COR-L47 (cell line): ENCODE measurements at places on chromosomes 2 and 18.

DNA sequence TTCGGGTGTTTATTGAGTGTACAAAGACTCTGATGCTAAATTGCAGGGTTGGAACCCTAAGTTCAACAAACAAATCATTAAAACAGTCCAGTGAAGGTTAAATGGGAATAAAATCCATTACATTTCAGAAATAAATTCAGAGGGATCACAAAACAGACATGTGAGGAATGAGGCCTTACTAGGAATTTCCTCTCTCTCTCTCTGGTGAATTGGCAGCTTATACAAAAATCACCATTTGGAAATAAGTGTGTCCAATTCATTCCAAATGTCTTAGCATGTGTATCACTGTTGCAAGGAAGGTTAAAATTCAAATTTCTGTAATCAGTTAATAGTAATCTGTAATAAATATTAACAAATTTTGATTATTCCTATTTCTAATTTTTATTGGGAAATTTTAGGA is 228.6 kb upstream of the PXDN start:
- no peak for DNase-seq

DNA sequence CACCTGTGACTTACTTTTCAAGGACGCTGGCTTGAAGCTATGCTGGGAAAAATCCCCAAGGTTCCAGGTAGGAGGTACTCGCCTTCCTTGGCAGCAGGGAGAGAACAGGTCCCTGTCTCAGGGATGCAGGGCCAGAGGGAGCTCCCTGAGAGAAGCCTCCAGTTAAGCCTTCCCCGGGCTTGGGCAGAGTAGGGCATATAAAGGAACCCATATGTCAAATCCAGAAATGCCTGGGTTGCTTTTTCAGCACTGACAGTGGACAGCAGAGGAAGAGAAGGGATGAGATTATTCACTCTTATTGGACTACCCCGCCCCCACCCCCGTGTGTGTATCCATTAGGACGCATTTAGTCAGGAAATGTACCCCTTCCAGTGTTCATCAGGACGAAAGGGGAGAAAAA is 89.3 kb upstream of the TEX51 start:
- no peak for DNase-seq

DNA sequence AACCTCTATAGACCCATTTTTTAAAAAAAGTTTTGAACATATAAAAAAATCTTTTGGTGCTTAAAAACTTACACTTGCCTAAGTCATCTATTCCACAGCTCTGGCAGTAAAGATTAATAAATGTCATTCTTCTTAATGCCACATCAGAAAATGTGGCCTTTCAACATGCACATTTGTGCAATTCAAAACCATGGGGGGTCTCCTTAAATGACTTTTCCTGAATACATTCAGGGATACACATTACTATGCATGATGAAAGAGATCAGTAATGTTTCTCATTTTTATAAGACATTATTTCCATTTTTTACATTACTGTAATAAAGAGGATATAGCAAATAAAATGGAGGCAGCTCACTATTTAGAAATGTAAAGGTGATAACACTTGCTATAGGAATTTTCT is 142.3 kb downstream of the RBM43 start:
- DNase-seq, result no peak

DNA sequence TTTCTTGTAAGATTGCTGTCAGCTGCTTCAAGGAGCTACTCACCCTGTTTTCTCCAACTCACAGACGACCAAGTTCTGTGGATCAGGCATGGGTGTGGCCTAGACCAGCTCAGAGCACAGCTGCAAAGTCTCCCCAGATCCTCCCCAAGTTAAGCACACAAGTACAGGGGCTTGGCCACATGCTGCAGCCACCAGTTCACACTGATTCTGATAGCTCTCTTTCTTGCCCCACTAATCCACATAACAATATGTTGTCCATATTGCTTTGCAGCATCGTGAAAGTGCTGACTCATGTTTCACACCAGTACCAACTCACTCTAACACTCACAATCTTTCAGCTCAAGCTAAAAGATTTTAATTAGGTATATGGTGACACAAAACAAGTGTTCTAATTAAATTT is 437.0 kb downstream of the PARD3B start:
- no peak for DNase-seq

- DNase-seq, result no peak
Measured at GRCh38 chr2:234003972-234004617, 46.4 kb upstream of the SPP2 start.

DNA sequence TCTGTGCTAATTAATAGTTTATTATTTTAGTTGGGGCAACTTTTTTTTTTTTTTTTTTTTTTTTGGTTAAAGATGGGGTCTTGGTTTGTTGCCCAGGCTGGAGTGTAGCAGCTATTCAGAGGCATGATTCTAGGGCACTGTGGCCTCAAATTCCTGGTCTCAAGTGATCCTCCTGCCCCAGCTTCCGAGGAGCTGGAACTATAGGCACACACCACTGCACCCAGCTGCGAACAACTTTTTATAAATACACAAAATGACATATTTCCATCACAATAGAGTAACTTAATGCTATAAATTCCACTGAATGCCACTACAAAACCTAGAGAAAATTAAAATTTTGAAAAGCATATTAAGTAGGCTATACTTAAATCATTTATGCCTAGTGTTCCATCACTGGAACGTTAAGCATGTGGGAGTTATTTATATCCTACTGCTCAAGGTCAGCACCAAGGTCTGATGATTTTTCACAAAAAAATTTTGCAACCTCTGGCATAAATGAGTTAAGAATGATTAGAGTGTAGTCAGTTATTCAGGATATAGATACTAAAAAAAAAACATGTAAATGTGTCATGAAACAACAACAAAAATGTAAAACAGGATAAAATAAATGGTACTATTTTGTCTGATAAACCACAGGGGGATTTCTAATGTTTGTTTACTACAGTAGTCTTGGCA is 46.8 kb downstream of the GFPT1 start:
- no peak for DNase-seq

DNA sequence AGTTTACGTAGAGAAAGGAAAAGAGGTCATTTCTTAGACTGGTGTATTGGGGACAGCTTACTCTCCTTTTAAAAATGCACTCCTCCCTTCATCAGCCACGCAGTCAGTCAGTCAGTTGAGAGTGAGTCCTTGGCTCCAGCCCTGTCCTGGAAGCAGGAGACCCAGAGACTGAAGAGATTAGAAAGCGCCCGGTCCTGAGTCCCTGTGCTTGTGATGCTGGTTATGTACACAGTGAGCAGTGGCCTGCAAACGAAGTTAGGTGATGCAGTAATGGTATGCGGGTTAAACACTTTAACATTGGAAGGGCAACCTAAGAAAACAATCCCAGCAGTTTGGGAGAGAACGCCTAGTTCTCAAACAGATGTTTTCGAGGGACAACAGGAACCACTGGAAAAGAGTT is 6.3 kb upstream of the ASB1 start:
- no peak for DNase-seq

DNA sequence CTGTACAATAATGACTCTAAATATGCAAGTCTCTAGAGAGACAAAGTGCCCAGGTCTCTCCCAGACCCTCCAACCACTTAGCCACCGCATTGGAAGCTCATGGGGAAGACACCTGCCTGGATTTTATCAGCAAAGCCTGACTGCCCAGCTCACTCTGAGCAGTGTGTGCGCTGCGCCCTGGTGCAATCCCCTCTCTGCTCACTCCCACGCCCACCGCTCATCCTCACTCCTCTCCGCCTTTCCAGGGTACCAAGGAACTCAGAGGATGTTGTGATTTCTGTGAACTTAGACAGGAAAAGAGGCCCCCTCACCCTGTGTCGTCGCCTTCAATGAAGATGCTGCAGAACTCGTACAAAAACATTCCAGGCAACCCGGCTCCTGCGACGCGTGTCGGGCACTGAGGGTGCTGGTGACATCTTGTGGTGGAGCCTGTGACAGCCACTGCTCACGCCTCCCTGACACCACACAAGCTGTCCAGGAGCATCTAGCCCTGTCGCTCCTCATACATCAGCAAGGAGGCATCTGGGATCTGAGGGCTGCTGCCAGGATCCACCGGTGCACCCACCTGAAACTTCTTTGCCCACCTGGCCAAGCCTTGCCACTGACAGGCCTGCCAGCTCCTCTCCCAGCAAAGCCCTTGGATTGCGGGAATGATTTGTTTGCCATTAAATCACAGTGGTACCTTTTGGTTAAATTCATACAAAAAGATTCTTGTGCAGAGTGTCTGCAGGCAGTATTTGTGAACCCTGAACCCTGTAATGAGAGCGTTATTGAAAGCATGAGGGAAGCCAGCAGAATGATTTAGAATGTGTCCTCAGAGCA is 220.4 kb downstream of the ZNF516 start:
- DNase-seq, result peak; percentile 66
